Liver (tissue), 10 donors: ENCODE measurements at places on chromosomes 12 and 14. TPM values are rescaled to one million over a fixed set of nuclear protein-coding genes. Genes with fewer than 3 reads are reported as not detected.

Gene ACOT6
- 0.65 TPM for polyA plus RNA-seq

Gene DERA
- 32.9 TPM for polyA plus RNA-seq

Gene SRP54
- 38.2 TPM for polyA plus RNA-seq

Gene EMP1
- 1.6 TPM for polyA plus RNA-seq

Gene SCNN1A
- 2.2 TPM for polyA plus RNA-seq

Gene SLC6A12
- polyA plus RNA-seq = 18.2 TPM

Gene AP4S1
- polyA plus RNA-seq = 1.3 TPM

Gene PTGDR
- 0.46 TPM for polyA plus RNA-seq

Gene ADAM21
- polyA plus RNA-seq = 0.17 TPM

Gene SMIM41
- polyA plus RNA-seq = 0.03 TPM

Gene MAP1LC3B2
- 1.3 TPM for polyA plus RNA-seq

Gene OR4E2
- polyA plus RNA-seq = not detected

Gene INHBE
- 82.5 TPM for polyA plus RNA-seq

Gene HCAR1
- polyA plus RNA-seq = not detected

Gene TEX52
- polyA plus RNA-seq = not detected

Gene ABCD2
- 0.05 TPM for polyA plus RNA-seq

Gene NTS
- 0.09 TPM for polyA plus RNA-seq

Gene PPP1R13B
- 4.1 TPM for polyA plus RNA-seq

Gene ACOT4
- polyA plus RNA-seq = 8.9 TPM

Gene TEP1
- 3.9 TPM for polyA plus RNA-seq

Gene ARF3
- polyA plus RNA-seq = 14.1 TPM

Gene PRH2
- 0.40 TPM for polyA plus RNA-seq

Gene ZDHHC22
- not detected for polyA plus RNA-seq

Gene RPAP3
- polyA plus RNA-seq = 8.0 TPM

Gene EIF2S3B
- polyA plus RNA-seq = 0.51 TPM

Gene FITM1
- 16.1 TPM for polyA plus RNA-seq

Gene SPATA7
- polyA plus RNA-seq = 2.9 TPM

Gene IGFBP6
- polyA plus RNA-seq = 17.6 TPM

Gene SLC17A8
- polyA plus RNA-seq = 0.29 TPM

Gene ADAMTS20
- polyA plus RNA-seq = not detected

Gene RERGL
- 1.2 TPM for polyA plus RNA-seq

Gene MAP3K9
- polyA plus RNA-seq = 0.78 TPM

Gene ZC3H14
- 34.9 TPM for polyA plus RNA-seq

Gene BATF
- polyA plus RNA-seq = 0.77 TPM

Gene ARHGAP9
- 3.0 TPM for polyA plus RNA-seq

Gene OR6C2
- not detected for polyA plus RNA-seq
